NCI-H2029 treated with DMSO at 0.1 percent for 48 hours (cell line): ENCODE measurements at places on chromosomes 4 and X.

GRCh38 chr4:152808670-152809069, 28.9 kb downstream of the ARFIP1 start:
- no peak for DNase-seq

- DNase-seq: no peak
Observed at GRCh38 chr4:139660568-139661043, 5.0 kb upstream of the MGST2 start.

- DNase-seq: no peak
Observed at GRCh38 chrX:38150993-38151392, 69.7 kb downstream of the SRPX start.

- no peak for DNase-seq
Observed at GRCh38 chr4:175988511-175988910, 77.1 kb upstream of the WDR17 start.

- no peak for DNase-seq
Observed at GRCh38 chr4:106898621-106899230, 137.4 kb downstream of the DKK2 start.

DNA sequence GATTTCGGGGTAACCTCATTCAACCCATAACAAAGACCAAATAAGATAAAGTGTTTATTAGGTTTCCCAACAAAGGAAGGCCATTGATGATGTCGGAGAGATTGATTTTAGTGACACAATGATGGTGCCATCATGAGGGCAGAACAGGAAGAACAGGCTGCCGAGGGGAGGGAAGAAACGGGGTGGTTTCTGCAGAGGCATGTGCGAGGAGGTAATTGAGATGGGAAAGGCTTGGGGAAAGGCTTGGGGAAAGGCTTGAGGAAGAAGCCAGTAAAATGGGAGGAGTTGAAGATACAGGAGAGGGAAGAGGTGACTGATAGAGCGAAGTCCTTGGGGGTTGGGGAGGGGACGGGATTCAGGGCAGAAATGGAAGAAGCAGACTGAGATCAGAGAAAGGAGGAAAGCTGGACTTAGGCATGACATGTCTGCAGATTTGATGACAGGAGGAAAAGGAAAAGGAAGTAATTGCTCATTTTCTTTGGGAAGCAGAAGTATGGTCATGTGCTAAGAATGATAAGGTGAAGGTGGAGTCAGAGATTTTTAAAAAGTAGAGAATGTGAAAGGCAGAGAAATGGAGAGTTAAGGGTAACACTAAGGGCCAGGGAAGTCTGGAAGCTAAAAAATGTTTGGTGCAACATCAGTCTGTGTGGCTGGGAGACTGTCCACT, 6.0 kb downstream of the HPSE start:
- DNase-seq: no peak

DNA sequence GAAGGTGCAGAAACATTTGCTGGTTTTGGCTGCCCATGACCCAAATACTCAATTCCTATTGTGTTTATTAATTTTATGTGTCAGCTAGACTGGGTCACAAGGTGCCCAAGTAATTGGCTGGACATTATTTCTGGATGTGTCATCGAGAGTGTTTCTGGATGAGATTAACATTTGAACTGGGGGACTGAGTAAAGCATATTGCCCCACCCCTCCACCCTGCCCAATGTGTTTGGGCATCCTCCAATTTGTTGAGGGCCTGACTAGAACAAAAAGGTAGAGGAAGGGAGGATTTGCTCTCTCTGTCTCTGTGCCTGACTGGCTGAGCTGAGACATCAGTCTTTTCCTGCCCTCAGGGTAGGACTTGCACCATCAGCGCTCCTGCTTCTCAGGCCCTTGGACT, 29.7 kb upstream of the LCORL start:
- no peak for DNase-seq

- DNase-seq: peak; percentile 1
Observed at GRCh38 chr4:106266201-106266600, 49.8 kb downstream of the TBCK start.

GRCh38 chr4:35982318-35982717, 262.0 kb downstream of the ARAP2 start:
- DNase-seq: no peak

DNA sequence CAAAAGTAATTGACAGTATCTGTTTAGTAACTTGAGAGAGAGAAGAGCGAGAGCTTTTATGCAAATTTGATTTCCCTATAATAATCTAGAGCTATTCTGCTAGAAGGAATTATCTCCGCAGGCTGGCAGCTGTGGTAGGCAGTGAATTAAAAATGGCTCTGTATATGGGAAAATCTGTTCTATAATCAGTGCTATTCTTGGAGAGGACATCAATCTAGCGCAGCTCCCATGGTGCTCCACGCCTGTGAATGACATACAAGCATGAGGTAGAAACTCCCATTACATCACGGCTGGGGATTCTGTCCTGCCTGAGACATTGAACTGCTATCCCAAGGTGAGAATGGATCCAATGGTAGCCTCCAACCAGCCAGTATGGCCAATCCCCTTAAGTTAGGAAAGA, 179.0 kb downstream of the DHX15 start:
- DNase-seq: no peak

- no peak for DNase-seq
Observed at GRCh38 chr4:10201381-10202223, 85.0 kb upstream of the WDR1 start.

DNA sequence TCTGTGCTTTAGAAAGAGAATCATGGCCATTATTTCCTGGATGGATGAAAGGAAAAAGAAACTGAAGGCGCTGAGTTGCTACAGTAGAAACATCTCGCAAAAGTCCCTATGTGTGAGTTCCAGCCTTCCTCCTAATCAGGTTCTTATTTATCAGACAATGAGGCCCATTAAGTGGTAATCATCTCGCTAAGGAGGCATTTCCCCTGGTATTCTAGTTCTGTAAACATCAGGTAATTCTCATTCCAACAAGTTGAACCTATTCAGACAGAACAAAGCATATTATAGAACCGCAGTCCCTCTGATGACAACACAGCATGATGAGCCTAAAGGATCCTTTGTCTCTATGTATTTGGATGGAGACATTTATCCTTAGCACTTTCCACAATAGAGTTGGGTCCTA, 205.7 kb upstream of the MAOA start:
- DNase-seq: no peak

GRCh38 chrX:110733166-110733565, 62.5 kb downstream of the CHRDL1 start:
- no peak for DNase-seq

- no peak for DNase-seq
Observed at GRCh38 chr4:159169404-159170302, 66.8 kb downstream of the RAPGEF2 start.

- DNase-seq: peak; percentile 29
Observed at GRCh38 chr4:6546681-6547447, 28.1 kb upstream of the MAN2B2 start.
